Stomach (tissue), 19 donors: ENCODE measurements at places on chromosomes 13 and 19. TPM values are rescaled to one million over a fixed set of nuclear protein-coding genes. Genes with fewer than 3 reads are reported as not detected.
A peak's percentile ranks its signal among the peaks of the same experiment; 100 is the strongest.

RNF225 gene
- not detected for total RNA-seq

DNA sequence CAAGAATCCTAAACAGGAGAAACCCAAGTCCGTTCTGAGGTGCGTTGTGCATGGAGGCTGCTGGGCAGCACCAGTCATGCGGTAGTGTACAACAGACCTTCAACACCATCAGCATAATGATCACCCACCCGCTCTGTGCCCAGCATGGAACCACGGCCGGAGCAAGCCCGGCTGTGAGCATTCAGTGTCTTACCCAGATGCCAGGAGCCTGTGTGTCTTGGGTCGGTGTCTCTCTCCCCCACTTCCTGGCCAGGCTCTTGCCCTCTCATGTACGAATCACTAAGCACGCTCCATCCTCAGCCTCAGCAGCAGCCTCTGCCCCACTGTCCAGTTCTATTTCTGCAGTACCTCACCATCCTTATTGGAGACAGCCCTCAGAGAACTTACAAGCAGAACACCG, 231.6 kb upstream of the IRS2 start:
- DNase-seq, result no peak

GRCh38 chr13:25118378-25118905, 22.5 kb downstream of the PABPC3 start:
- DNase-seq, result no peak

DNA sequence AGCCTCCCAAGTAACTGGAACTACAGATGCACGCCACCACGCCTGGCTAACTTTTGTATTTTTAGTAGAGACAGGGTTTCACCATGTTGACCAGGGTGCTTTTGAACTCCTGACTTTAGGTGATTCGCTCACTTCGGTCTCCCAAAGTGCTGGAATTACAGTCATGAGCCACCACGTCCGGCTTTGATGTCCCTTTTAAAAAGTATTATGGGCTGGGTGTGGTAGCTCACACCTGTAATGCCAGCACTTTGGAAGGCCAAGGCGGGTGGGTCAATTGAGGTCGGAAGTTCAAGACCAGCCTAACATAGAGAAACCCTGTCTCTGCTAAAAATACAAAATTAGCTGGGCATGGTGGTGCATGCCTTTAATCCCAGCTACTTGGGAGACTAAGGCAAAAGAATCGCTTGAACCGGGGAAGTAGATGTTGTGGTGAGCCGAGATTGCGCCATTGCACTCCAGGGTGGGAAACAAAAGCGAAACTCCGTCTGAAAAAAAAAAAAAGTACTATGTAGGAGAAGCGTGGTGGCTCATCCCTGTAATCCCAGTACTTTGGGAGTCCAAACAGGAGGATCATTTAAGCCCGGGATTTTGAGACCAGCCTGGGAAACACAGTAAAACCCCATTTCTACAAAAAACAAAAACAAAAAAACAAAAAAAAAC, 22.8 kb upstream of the ERVV-1 start:
- no peak for DNase-seq

DNA sequence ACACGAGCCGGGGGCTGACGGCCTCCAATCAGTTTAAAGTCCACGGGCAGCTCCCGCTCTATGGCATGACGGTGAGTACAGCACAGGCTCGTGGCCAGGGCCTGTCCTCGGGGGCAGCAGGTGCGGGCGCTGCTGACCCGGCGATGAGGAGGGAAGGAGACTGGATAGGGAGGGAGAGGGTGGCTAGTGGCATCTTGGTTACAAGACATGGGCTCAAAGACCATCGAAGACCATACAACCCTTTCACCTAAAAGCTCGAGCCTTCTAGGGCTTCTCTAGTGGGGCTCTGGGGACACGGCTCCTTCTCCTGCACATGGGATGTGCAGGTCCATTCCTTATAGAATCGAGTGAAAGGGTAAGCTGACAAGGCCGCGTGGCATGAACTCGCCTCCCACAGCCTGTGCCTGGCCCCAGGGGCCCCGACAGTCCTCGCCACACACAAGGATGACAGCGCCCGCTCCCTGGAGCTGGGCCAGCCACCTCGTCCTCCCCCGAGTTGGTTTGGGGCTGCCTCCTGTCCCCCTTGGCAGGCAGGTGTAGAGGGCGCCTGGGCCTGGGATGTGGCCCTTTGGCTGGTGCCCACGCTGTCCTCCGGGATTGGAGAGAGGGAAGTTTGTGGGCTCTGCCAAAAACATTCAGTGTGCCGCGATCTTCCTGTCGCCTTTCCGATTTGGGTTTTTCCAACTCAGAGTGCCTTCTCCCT, 137.6 kb downstream of the STK24 start:
- DNase-seq, result no peak

DNA sequence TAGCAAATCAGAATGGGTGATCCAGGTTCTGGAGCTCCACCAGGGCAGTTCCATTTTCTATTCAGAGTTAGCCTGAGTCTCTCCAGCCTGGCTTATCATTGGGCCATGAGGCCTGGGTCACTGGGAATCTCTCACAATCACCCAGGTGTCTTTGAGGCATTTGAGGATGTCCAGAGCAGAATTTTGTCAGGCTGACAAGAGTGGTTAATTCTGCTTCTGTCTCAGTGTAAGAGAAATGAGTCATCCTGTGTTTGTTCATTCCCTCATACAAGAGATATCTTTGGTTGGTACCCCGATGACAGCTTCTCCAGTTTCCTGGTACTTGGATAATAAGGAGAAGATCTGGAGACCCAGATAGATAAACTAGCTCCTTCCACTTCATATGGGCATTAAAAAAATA, 10.4 kb downstream of the ZNF93 start:
- DNase-seq, result no peak

DNA sequence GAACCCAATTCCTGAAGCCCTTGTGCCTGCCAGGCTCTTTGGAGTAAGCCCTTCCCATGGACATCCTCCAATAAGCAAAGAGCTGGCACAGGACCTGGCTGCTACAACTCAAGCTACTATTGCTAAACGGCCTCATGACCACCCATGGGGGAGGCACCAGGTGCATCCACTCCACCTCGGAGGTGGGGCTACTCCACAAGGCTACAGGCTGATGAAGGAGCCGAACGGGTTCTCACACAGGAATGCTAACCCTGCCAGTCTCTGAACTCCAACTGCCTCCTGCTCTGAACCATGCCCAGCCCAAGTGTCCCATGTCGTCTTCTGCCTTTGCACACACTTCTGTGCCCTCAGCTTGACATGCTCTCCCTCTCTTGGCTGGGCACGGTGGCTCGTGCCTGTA, 10.0 kb downstream of the SYMPK start:
- DNase-seq, result no peak

GRCh38 chr19:1009041-1009980, 9.1 kb downstream of the GRIN3B start:
- DNase-seq, result peak; percentile 67

GRCh38 chr13:26377038-26377437, 123.1 kb downstream of the CDK8 start:
- DNase-seq, result peak; percentile 12
